Stimulated activated CD8-positive, alpha-beta memory T cell treated with anti-CD3 and anti-CD28 coated beads, Interleukin-7, amount 100 ng/mL, for 24 hours (primary cell): ENCODE measurements at places on chromosomes 12 and 14.
A peak's percentile ranks its signal among the peaks of the same experiment; 100 is the strongest.

DNA sequence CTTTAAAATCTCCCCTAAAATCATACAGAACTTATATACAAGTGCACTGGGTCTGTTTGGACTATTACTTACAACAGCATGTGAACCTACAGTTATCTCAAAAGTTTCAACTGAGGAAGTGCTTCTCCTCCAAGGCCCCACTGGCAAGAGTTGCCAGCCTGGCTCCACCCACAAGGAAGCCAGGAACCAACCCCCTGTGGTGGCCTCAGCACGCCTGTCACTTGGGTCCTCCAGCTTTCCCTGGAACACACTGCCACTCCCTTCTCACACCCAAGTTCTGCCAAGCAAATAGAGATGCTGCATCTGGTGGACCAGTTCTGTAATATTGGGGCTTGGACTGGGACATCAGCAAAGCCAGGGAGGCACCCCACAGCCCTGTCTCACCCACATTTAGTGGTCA is 115.4 kb downstream of the GCH1 start:
- DNase-seq = no peak

GRCh38 chr12:106248312-106248845 is 559 bp upstream of the CKAP4 start:
- no peak for DNase-seq

DNA sequence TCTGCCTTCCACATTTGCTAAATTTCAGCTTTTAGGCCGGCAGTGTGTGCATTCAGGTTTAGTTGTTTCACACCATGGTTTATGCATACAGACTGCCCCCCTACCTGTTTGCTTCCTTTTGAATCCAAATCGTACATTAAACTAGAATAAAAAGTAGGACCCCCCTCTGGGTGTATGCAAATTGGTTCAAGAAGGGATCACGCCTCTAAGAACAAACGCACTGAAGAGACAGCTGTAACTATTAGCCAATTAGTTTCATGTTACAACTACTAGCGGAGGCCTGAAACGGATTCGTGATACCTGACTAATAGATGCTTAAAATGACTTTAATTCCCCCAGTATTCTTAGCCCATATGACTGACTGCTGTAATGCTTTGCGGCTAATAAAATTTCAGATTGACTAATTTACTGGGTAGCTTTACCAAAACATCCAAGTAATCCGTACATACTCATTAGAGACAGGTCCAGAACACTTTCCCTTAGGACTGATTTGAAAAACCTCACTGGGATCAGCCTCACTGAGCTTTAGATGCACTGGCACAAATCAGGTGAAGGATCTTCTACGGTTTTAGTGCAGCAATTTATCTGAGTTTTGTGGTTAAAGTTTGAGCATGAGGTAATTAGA is 411.8 kb downstream of the NPAS3 start:
- DNase-seq = no peak

- no peak for DNase-seq
Measured at GRCh38 chr12:51798501-51798900, 50.0 kb downstream of the FIGNL2 start.

GRCh38 chr12:14635776-14636175 is 60.6 kb downstream of the GUCY2C start:
- no peak for DNase-seq

GRCh38 chr12:473863-474577 is 14.3 kb downstream of the B4GALNT3 start:
- DNase-seq = no peak

GRCh38 chr12:4447151-4447550 is 1.5 kb upstream of the FGF6 start:
- DNase-seq = no peak

- DNase-seq = peak; percentile 63
Measured at GRCh38 chr12:108633534-108634248, at the start of gene SELPLG. Gene SELPLG (minus strand): TSS chr12:108633894. CDS start chr12:108624307, 9,587 bp downstream.

DNA sequence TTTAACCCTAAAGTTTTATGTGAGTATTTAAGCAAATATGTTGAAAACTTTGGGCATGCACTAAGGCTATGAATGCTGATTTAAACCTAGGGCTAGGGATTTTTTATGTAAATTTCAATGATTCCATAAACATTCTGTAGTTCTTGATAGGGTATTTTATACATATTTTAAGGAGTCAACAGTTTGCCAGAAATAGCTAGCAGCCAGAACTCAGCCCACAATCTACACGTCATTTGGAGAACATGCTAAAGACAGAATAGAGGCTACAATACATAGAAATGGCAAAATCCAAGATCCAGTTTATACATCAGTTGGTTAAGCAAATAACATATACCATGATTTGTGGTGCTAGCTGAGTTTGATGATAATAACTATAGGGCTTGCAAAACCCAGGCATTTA is 184.7 kb downstream of the TMEM117 start:
- no peak for DNase-seq

DNA sequence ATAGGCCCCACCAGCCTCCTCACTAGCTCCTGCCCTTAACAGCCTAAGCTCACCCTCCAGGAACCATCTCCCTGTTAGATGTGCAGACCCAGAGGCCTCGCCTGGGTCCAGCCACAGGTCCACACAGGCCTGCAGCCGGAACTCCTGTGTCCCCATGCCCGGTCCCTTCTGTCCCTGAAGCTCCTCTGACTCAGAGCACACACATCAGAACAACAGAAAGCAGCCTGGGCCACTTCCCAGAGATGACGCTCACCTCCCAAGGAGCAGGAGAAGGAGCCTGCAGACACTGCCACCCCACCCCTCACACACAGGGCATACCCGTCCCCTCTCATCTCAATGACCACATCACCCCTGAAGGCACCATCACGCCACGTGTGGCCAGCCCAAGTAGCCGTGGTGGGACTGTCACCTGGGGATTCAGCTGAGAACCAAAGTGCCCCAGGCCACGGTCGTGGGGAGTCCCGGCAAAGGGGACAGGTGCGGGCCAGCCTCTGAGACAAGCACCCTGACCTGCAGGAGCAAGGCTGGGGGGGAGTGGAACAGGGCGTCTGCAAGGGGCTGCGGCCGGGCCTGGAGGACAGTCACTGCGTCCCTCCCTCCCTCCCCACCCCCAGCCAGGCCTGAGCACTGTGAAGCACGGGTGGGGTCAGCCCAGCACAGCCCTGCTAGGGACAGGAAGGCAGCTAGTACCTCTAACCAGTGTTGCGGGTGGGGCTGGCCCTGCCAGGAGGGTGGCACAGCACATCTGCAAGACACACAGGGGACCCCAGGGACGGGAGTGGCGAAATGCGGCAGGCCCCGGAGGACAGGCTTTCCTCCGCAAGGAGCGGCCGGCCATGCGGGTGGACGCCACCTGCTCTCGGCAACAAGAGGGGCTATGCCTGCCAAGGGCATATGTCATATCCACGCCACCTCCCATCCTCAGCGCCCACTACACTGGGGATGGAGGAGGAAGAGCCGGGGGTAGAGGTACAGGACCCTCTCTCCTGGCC is 5.5 kb downstream of the AKT1 start:
- DNase-seq = no peak

DNA sequence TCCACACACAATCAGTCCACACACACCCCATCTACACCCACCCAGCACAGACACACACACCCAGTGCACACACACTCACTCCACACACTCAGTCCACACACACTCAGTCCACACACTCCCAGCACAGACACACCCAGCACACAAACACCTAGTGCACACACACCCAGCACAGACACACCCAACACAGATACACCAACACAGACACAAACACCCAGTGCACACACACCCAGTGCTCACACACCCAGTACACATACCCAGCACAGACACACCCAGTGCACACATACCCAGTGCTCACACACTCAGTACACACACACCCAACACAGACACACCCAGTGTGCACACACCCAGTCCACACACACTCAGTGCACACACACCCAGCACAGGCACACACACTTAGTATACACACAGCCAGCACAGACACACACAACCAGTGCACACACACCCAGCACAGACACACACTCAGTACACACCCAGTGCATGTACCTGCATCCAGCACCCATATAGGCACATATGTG is 63.8 kb downstream of the ADGRD1 start:
- DNase-seq = no peak

- DNase-seq = no peak
Measured at GRCh38 chr12:65922077-65922476, 97.8 kb downstream of the HMGA2 start.

- no peak for DNase-seq
Measured at GRCh38 chr12:59548930-59549329, 46.9 kb upstream of the SLC16A7 start.

- peak; percentile 55 for DNase-seq
Measured at GRCh38 chr14:65927931-65928356, 515.4 kb downstream of the FUT8 start.

- DNase-seq = peak; percentile 8
Measured at GRCh38 chr14:66508846-66509621, 1.1 kb downstream of the GPHN start.

- DNase-seq = no peak
Measured at GRCh38 chr14:37168721-37169120, 3.7 kb downstream of the SLC25A21 start.

DNA sequence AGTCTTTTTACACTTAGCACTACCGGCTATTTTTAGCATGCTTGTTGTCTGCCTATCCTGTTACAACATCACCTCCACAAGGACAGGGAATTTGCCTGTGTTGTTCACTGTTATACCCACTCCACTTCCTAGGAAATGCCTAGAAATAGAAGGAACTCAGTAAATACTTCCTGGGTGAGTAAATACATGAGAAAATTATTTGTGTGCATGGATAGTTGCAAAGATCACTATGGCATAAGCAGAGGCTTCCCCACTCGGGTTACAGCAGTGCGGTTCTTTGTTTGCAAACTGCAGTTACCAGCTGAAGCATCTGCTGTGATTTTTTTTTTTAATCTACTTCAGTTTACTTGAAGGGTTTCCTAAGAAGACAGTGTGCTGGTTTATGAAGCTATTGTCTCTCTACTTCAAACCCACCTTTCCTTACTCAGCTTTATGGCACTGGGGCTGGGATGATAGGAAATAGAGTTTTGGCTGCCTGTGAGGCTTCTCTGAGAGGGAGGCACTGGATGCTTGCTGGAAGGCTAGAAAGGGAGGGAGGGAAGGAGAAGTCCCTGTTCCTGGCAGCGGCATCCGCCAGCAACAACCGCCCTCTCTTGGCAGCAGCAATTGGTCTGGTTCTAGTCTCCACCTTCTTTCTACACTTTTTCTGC is 29.0 kb downstream of the PDE6H start:
- DNase-seq = no peak

- no peak for DNase-seq
Measured at GRCh38 chr12:93609281-93610192, 37.1 kb downstream of the SOCS2 start.

DNA sequence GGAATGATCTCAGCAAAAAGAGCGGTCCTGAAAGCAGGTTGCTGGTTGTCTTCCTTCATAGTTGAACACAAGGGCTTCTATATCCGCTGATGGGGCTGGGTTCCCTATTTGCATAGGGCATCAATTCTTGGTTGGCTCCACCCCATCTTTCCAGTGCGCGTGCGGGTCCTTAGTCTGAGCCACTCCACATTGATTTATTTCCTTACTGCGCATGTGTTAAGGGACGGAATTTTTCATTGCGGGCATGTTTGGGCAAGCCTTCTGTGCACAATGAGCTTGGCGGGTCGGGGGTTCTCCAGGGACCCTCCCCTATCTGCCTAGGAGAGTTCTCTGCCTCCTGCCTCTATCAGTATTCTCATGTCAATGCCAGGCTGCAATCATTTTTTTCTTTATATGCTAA is 21.2 kb upstream of the DLGAP5 start:
- no peak for DNase-seq

DNA sequence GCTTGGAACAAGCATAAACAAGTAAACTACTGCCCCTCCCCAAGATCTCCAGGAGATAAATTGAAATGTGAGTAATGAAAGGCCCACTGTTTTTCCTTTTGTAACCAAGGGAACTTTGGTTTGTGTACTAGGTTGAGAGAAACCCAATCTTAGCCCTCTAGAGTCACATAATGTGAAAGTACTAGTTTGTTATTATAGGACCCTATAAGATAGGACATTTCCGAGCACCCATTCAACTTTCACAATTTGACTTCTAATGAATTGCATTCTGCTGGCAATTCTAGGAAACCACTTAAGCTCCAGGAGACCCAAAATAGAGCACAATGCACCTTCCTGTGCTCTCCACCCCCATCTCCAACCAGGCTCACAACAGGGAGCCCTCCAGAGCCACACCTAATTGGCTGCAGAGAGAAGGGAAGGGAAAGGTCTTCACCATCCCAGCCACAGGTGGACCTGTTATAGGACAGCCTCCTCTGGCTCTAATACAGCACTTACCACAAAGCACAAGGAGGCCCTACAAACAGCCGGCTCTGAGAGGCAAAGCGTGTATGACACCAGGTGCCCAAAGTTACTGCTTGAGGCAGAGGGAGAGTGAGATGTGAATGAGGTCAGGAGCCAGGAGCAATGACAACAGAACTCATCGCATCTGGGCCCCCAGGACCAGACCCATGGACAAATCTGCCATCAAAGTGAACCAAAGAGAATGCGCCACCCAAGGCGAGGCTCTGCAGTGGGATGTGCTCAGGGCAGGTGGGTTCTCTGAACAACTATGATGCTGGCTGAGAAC is 163.3 kb upstream of the NTF3 start:
- no peak for DNase-seq

DNA sequence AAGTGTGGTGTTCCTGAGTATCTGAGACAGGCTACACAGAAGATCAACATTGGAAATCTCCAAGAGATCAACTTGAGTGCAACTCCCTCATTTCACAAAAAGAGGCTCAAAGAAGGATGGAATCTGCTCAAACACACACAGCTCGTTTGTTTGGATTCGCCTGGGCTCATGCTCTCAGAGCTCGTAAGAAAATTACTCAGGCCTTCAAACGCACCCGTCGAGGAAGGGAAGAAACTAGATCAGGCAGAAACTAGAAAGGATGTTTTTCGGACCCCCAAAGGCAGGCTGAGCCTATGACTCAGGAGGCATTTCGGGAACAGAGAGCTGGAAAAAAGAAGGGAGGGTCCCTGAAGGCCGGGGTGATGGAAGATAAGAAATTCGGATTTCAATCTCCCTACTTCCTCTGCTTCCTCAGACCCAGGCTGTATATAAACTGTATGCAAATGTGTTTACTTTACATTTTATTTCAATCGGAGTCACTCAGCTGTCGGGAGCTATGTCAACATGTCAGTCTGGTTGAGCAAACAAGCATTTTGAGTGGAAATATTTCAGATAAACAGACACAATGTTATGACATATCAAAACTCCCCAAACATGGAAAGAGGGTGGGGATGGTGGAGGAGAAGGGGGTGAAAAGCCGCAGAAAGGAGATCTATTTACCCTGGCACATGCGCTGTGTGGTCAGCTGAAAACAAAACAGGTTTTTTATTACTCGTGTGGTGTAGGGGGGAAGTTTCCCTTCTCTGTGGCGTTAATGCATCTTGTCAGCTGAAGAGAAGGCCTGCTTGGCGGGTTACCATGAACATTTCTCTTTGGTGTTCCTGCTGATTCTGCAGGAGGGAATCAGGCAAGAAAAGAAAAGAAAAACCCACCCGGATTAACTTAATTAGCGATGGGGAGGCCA is 129.1 kb upstream of the TBX3 start:
- no peak for DNase-seq

- DNase-seq = no peak
Measured at GRCh38 chr14:66135831-66136230, 350.3 kb upstream of the CCDC196 start.
